Stimulated activated CD8-positive, alpha-beta memory T cell treated with anti-CD3 and anti-CD28 coated beads, Interleukin-4, amount 100 ng/mL, for 1 hour (primary cell): ENCODE measurements at places on chromosomes 3 and 15.
A peak's percentile ranks its signal among the peaks of the same experiment; 100 is the strongest.

DNA sequence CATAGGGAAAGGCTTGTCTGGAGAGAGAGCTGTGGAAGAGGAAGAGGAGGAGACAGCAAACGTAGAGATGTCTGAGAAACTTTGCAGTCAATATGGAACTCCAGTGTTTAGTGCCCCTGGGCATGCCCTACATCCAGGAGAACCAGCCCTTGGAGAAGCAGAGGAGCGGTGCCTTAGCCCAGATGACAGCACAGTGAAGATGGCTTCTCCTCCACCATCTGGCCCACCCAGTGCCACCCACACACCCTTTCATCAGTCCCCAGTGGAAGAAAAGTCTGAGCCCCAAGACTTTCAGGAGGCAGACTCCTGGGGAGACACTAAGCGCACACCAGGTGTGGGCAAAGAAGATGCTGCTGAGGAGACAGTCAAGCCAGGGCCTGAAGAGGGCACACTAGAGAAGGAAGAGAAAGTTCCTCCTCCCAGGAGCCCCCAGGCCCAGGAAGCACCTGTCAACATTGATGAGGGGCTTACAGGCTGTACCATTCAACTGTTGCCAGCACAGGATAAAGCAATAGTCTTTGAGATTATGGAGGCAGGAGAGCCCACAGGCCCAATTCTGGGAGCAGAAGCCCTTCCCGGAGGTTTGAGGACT is 6.9 kb downstream of the MAP1A start:
- DNase-seq, result no peak

DNA sequence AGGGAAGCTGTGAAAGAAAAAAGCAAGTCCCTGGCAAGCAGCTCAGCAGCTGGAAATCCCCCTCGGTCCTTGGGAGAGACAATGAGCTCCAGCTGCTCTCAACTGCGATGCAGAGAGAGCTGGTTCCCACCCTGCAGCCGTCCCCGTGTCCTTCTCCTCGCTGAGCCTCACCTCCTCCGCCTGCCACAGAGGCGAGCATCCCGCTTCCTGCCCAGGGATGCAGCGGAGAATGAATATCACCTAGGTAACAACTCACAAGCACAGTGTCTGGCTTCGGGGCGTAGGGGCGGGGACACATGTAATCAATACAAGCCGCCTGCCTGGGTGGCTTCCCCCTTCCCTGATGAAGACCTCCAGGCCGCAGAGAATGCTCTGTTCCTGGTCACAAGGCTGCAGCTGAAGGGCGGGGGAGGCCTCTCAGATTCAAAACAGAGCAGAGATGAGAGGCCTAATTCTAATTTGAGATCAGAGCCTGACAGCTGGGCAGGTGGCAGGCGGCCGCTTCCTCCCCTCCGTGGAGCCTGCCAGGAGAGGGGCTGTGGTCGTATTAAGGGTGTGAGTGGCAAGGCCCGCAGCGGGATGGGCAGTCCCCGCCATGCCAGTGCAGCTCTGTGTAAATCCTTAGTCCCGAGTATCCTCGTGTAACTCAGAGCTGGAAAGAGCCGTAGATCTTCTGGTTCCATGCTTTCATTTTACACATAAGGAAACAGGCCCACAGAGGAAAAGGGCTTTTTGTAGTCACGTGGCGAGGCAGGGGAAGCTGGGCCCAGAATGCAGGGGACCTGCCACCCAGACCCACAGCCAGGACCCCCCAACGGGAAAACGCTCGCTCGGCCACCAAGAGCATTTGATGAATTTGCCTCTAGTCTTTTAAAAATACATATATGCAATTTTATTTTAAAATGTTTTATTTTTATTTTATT is 24.3 kb downstream of the ZDHHC19 start:
- no peak for DNase-seq

DNA sequence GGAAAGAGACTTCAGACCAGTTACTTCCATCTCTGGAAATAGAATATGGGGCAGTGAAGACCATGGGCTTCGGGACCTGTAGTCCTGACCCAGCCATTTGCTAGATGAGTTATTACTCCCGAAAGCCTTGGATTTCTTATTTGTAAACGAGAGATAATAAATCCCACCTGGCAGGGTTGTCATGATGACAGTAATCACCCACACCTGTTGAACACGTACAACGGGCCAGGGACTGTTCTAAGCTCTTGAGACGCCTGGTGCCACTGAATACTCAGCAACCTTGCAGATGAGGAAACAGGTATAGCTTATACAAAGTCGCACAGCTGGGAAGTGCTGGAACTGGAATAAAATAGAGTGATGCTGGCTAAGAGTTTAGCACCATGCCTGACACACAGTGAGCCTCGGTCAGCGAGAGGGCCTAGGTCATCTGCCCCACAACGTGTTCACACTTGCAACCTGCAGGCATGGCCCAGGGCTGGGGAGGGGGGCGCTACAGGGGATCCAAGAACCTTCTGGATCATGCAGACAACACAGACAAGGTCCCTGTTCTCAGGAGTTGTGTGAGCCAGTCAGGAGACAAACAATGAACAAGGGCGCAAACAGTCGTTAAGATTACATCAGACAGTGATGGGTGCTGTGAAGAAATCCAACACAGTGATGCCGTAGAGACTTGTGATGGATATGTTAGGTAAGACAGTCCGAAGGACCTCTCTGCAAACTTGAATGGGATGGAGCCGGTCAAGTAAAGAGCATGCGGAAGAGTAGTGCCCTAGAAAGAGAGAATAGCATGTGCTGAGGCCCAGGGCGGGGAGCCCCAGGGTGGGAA is 89.2 kb downstream of the CORO2B start:
- DNase-seq, result no peak

DNA sequence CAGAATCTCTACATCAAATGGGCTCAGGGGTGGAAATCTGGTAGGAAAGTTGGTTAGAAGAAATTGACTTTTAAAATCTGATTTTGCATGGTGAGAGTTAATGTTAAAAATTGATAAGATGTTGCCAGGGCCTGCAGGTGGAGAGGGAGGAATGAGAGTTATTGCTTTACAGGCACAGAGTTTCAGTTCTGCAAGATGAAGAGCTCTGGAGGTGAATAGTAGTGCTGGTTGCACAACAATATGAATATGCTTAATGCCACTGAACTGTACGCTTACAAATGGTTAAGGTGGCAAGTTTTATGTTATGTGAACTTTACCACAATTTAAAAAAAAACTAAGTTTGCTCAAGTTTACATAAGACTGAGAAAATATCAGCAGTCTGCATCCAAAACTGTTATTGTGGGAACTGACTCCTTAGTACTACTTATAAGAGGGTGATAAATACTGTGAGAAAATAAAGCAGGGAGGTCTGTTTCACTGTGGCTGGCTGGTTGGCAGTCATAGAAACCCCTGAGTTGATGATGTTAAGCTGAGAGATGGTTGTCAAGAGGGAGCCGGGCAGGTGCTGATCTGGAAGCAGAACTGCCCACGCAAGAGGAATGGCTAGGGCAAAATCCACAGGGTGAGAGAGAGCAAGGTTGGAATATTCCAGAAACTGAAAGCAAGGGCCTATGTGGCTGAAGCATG is 144.9 kb downstream of the EDEM1 start:
- DNase-seq, result no peak

GRCh38 chr15:88322461-88322860 is 65.9 kb upstream of the NTRK3 start:
- no peak for DNase-seq

- DNase-seq, result no peak
These were observed 6.1 kb downstream of the GMPS start for GRCh38 chr3:155876503-155876902.

GRCh38 chr3:50163572-50164455 is 8.7 kb downstream of the SEMA3F start:
- DNase-seq, result no peak

GRCh38 chr3:106452096-106452495 is 583.3 kb upstream of the CBLB start:
- no peak for DNase-seq

GRCh38 chr15:82960766-82961165 is 8.2 kb upstream of the HOMER2 start:
- DNase-seq, result no peak

GRCh38 chr3:58250093-58250707 is 12.6 kb downstream of the ABHD6 start:
- DNase-seq, result no peak

DNA sequence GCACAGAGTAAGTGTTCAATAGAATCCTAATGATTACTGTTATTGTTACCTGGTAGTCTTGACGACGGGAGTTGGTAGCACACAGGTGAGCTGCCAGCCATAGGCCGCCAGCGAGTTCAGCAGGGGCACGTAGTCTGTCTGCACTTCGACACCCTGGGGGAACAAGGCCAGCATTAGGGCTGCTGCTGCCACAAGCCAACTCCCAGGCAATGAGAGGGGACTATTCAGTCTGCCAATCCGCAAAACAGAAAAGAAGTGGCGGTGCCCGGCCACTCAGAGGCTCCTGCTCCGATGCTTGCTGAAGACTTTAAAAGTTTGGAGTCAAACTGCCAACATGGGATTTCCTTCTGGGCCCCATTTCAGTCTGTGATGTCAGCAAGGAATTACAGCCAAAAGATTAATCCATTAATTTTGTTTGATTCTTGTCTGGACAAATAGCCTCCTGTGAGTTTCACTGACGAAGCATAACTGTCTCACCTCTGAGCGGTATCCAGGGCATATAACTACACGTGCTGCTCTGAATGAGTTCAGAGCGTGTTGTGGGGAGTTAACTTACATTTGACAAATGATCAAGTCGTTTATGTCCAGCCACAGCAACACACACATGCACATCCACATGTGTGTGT is 61.8 kb downstream of the OXNAD1 start:
- no peak for DNase-seq

DNA sequence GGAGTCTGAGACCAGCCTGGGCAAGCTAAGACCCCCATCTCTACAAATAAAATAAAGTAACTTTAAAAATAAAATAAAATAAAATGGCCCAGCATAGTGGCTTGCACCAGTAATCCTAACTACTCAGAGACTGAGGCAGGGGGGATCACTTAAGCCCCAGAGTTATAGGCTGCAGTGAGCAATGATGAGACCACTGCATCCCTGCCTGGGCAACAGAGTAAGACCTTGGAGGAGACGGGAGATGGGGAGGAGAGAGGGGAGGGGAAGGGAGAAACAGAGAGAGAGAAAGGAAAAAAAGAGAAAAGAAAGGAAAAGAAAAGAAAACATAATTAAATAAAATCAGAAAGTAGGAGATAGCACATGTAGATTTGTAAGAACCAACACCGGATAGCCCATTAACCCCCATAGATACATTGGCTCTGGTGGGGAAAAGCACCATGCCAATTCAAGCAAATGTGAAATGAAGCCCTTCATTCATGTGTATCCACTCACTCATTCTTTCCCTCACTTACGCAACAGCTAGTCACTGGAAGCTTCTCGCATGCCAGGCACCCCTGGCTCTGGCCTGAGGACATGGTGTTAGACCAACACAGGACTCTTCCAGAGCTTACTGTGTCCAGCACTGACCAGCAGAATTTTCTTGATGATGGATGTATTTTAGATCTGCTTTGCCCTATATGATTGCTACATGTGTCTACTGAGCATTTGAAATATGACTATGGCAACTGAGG is 183.2 kb downstream of the MAGI1 start:
- DNase-seq, result no peak

GRCh38 chr15:99054892-99055291 is 47.3 kb upstream of the PGPEP1L start:
- DNase-seq, result no peak

DNA sequence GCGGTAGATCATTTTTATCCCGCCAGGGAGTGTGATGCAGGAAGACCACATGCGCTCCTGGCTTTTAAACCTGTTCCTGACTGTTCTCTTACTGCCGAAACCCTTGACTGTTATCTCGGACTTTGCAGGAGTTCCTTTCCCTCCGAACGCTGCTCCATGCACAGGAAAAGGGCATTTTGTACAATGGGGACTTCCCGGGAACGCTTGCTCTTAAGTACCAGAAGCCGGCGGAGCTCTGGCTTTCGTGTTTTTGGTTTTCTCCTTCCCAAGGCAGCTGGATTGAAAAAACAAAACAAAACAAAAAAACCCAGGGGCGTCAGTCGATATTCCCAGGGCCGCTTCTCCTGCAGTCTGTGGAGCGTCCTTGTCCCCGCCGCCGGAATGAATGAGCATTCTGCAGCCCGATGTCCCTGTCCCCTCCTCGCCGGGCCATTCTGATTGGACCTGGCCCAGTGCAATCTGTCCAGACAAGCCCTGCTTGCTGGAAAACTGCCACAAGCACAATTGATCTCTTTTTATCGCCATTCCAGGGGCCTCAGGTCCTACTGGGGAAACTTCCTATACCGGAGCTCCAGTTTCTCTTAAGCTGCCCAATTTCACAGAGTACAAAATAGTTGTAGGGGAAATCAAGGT is 44.8 kb downstream of the SLC6A1 start:
- no peak for DNase-seq

DNA sequence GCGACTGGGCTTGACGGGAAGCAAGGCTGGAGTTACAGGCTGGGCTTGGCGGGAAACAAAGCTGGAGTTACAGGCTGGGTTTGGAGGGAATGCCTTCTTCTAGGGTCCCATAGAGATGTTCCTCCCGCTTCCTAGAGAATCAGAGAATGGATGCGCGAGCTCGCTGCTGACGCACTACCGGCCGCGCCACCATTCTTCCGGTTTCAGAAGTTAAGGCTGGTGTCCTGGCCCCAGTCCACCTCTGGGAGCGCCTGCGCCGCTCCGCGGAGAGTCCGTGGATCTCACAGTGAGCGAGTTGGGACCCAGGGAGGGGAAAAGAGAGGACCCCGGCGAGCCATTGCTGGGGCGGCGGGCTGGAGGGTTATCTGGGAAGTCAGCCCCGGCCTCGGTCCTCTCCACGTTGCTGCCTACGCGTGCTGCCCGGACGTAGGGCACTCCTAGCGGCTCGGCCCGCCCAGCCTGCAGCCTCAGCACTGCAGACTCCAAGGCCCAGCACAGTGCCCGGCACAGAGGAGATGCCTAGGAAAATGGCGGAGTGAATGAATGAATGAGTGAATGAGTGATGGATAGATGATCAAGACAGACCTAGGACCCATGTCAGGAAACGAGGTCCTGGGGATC is at the start of gene ZNF502:
Gene ZNF502, plus strand, starts transcription at position 206 of the 621 bp plus-strand sequence. CDS start 7,602 bp downstream, outside the sequence.
- DNase-seq, result peak; percentile 19

- DNase-seq, result peak; percentile 21
These were observed 9.4 kb downstream of the SLC51B start for GRCh38 chr15:65054333-65055200.

GRCh38 chr15:58734859-58735258 is 14.6 kb downstream of the ADAM10 start:
- DNase-seq, result no peak

GRCh38 chr3:81581966-81582599 is 179.4 kb downstream of the GBE1 start:
- no peak for DNase-seq

GRCh38 chr15:24948495-24948894 is 6.3 kb upstream of the SNRPN start:
- DNase-seq, result no peak

DNA sequence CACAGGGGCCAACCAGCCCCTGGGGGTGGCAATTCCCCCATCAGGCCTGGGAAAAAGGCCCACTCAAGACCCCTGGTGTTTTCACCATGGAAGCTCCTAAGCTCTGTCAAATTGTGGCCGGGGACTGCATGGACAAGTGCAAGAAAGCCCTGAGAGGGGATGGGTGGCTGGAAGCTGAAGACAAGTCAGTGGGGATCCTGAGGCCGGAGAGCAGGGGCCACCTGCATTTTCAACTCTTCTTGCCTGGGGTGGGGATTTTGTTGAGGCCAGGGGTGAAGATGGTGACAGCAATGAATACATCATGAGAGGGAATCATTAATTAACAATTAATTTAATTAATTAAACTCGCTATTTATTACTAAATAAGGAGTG is 33.9 kb downstream of the FEM1B start:
- DNase-seq, result no peak

GRCh38 chr3:120192159-120192558 is 92.9 kb downstream of the GPR156 start:
- DNase-seq, result no peak

GRCh38 chr3:76403556-76403955 is 618.2 kb upstream of the ZNF717 start:
- DNase-seq, result no peak
